Fibroblast of skin of back (primary cell): ENCODE measurements at places on chromosomes 16 and 17.

- peak; percentile 30 for DNase-seq
These were observed 3.4 kb downstream of the FAM222B start for GRCh38 chr17:28839221-28839620.

GRCh38 chr16:1645914-1646525 lies 32.1 kb upstream of the JPT2 start:
- DNase-seq = peak; percentile 33

DNA sequence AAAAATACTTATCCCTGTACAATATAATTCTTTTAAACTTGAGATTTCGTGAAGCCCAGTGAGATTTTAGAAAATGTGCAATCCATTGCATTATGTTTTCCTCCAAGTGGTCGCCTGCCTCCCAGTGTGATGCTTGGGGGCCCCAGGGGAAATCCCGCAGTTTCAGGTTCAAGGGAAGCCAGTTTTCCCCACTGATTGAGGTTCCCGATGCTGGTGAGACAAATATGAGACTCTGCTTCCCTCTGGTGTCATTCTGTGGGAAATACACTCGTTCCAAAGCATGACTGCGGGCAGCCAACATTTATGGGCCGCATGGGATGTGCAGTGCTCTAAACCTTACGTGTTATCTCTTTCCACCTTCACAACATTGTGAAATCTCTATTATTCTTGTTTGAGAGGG lies 200.8 kb downstream of the PRKCB start:
- peak; percentile 25 for DNase-seq

DNA sequence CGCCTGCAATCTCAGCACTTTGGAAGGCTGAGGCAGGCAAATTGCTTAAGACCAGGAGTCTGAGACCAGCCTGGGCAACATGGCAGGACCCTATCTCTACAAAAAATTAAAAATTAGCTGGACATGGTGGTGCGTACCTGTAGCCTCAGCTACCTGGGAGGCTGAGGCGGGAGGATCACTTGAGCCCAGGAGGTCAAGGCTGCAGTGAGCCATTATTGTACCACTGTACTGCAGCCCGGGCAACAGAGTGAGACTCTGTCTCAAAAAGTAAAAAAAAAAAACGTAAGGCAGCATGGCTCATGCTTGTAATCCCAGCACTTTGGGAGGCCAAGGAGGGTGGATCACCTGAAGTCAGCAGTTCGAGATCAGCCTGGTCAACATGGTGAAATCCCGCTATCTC lies 263.6 kb downstream of the PARN start:
- DNase-seq = no peak

GRCh38 chr16:49629851-49630250 lies 226.1 kb downstream of the ZNF423 start:
- no peak for DNase-seq

DNA sequence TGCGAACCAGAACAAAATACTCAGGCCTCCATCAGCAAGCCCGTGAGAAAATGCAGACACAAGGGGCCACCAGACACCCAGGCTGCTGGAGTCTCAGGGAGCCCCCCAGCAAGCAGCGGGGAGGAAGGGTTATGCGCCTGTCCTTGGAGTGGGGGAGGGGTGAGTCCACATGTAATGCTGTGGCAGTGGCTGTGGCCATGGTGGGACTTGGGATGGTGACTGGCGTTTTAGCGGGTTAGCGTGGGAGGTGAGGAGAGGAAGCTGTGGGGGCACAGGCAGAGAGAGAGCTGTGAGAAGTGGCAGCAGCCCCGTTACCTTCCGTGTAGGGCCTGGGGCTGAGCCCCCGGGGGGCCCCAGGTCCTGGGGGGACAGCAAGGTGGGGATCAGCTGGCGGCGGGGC lies 58.3 kb downstream of the SRCIN1 start:
- no peak for DNase-seq

DNA sequence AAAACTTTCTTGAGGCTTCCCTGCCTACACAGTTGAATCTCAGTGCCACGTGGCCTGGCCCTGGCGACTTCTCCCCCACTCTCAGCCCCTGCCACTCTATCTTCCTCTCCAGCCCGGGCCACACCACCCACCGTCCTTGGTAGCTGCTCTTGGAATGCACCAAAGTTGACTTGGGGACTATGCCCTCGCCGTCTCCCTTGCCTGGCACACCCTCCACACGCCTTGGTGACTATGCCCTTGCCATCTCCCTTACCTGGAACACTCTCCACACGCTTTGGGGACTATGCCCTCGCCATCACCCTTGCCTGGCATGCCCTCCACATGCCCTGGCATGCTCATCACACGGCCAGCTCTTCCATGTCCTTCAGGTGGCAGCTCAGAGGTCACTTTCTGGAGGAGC lies 15.5 kb upstream of the TVP23A start:
- DNase-seq = no peak

DNA sequence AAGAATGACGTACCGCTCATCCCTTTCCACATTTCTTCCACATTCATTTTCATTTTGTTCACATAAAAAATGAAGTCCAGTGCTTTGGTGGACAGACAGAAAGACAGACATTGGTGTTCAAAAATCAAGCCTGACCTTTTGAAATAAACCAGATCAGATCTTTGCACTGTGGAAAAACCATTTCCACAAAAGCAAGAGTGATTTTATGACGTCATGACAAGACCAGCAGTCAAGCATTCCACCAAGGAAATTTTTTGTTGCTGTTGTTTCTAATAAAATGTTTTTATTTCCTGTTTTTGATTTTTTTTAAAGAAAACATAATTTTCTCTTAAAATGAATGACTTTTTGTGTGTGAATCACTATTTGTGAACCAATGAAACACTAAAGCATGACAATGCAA lies 350.0 kb downstream of the KCNJ2 start:
- no peak for DNase-seq

DNA sequence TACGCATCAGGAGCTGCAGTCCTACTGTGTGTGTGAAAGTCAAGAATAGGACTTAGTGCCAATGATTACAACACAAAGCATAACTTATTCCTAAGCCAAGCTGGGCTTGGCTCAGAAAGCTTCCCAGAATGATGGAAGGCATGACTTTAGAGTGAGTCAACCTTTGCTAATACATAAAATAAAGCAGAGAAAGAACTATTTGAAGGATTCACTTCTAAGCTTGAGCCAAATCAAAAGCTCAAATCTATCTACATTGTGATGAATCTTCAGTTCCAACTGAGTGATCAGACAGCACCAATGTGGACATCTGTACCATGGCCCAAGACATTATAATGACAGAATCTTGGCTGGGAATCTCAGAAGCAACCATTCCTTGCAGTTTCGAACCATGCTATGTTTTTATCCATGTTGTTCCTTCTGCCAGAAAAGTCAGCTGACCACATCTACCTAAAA lies 41.4 kb downstream of the SMG6 start:
- peak; percentile 87 for DNase-seq

DNA sequence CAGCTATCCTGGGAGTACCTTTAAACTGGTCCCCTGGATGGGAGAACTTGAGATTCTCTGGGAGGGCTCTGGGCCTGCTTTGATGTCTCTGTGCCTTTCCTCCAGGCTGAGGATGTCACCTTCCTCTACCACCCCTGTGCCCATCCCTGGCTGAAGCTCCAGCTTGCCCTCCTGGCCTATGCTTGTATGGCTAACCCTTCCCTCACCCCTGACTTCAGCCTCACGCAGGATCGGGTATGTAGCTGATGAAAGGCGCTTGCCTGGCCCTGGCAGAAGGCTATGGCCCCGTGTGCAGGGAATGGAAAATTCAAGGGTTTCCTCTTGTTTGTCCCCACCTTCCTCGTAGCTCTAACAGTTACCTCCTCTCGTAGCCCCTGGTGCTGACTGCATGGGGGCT lies 3.0 kb downstream of the TP53I13 start:
- DNase-seq = no peak

DNA sequence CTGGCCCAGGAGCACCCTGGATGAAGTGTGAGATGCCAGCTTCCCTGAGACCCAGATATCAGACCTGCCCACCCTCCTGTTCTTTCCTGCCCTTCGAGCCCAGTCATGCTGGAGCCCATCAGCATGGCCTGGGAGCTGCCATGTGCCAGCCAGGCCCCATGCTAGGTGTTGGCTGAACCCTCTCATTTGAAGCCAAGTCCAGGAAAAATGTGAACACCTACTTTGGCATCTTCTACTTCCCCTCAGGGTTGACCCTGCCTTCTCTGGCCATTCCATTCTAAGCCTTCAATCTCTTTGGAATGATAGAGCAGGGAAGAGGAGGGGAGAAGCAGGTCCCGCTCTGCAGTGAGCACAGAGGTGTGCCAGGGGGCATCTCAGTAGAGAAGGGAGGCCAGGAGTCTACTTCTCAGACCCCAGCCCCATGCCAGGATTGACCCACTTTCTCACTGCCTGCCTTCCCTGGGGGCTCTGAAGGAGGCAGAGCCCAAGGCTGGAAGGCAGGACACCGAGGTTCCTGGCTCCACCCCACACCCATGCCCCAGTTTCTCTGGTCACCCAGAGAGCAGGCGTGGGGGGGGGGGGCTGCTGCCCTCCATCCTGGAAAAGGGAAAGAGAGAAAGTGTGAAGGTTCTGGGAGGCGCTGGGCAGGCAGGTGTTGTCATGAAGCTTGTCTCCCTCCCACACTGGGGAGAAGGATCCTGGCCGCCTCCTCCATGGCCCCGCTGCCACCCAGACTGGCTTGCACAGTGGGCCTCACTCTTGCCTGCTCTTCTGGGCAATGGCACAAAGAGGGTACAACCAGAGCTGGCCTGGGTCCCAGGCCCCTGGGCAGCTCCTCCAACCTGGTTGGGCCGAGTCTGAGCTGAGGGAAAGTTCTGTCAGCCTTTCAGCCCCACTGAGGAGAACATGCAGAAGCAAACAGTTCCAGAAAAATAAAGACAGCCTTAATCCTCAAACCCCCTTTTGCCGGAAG lies 9.3 kb downstream of the HDAC5 start:
- no peak for DNase-seq

DNA sequence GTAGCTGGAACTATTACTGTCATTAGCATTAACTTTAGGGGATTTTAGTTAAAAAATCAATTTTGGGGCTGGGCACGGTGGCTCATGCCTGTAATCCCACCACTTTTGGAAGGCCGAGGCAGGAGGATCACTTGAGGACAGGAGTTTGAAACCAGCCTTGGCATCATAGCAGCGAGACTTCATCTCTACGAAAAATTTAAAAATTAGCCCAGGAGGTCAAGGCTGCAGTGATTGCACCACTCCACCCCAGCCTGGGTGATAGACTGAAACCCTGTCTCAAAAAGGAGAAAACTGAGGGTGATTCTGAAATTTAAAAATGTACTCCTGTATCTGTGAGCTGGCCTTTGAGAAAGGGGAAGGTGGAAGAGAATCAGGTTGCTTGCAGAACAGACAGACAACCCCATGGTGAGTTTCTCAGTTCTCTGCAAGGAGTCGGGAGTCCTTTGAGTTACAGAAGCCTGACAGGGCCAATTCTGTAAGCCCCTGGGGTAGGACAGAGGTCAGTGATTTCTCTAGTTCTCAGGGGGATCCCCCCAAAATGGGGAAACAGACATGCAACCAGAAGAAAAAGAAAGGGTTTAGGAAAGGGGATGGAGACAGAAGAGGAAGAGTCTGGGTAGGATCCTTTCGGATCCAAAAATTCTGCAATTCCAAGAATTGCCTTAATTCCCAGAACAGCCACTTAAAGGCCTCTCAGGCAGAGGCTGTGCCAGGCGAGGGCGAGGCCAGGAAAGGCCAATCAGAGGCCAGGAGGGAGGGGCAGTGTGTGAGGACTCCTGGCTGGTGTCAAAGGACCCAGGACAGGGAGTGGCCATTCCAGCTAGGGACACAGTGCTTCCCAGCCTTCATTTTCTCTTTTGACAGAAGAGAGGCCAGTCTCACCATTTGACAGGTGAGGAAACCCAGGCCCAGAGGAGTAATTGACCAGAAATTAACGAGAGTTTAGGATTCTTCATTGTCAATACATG lies 6.7 kb downstream of the NUPR1 start:
- DNase-seq = no peak

DNA sequence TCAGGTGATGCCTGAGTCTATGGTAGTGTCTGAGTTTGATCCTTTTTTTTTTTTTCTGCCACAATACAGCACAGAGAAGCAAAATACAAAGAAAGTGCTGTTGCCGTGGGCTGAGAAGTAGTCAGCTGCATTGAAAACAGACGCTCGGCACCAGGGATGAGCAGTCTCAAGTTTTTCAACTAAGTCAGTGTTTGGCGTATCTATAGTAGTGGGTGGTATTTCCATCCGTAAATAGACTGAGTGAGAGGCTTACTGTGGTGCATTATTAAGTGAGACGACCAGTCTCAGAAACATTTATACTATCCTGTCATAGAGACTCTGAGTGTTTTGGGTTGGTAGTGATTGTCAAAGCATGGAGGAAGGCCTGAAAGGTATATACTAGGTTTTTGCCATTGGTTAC lies 221.3 kb downstream of the SNX29 start:
- DNase-seq = no peak

- DNase-seq = no peak
These were observed 70.3 kb downstream of the CREBBP start for GRCh38 chr16:3810198-3810664.

DNA sequence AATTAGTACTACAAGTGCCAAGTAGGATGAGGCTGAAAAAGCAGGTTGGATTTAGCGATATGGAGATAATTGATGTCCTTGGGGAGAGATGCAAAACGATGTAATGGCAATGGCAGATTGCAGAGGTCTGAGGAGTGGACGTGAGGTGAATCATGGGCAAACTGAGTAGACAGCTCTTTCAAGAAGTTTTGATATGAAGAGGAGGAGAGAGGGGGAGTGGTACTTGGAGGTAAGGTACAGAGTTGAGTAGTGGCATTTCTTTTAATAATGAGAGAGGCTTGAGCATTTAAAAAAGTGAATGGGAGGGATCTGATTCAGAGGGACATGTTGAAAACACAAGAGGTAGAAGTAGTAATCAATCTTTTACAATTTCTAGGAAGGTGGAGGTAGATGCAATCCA lies 17.7 kb upstream of the VPS4A start:
- DNase-seq = no peak

GRCh38 chr17:79041723-79042420 lies 17.9 kb downstream of the C1QTNF1 start:
- no peak for DNase-seq

DNA sequence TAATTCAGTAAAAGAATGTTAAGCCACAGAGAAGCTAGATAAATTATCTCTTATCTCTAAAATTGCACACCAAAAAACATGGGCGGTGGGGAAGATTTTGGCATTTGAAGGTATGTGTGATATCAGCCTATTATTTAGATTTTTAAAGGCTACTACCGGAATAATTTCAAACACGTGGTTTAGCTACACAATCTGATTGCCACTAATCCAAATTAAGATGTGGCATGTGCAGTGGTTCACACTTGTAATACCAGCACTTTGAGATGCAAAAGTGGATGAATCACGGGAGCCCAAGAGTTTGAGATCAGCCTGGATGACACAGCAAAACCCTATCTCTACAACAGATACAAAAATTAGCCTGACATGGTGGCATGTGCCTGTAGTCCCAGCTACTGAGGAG lies 584.5 kb downstream of the HS3ST4 start:
- DNase-seq = no peak

- DNase-seq = peak; percentile 71
These were observed 30.0 kb downstream of the AXIN2 start for GRCh38 chr17:65531256-65532100.

DNA sequence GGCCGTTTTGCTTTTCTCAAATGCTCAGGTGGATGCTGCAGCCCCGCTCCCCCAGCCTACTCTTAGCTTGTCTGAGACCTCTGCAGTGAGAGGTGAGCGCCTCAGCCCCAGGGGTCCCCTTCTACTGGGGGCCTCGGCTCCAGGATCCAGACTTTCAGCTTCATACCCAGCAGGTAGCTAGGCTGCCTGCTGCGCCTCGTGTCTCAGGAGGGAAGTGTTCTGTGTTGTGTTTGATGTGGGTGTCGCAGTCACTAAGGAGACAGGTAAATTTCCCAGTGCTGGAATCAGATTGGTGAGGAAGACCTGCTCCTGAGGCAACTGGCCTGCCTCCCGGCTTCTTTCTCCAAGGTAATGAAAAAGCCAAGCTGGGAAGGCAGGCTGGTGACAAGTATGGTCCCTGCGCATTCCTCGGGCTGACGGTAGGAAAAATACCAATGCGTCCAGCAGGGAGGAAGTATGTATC lies 604.0 kb upstream of the SALL1 start:
- no peak for DNase-seq
